ENCODE measurements at places on chromosomes 2 and 18. TPM values are rescaled to one million over a fixed set of nuclear protein-coding genes. Genes with fewer than 3 reads are reported as not detected.

SLC14A1 gene
- 276 TPM for total RNA-seq

PTPRN gene
- 6.8 TPM for total RNA-seq

SATB2 gene
- total RNA-seq: 10.3 TPM

CIAO1 gene
- 96.1 TPM for total RNA-seq

SIX3 gene
- total RNA-seq: not detected

GALNT5 gene
- 0.04 TPM for total RNA-seq

TEX51 gene
- not detected for total RNA-seq

CELF4 gene
- total RNA-seq: not detected

RGPD8 gene
- 2.0 TPM for total RNA-seq

MAP3K19 gene
- total RNA-seq: not detected

CDH20 gene
- total RNA-seq: not detected

HOXD12 gene
- not detected for total RNA-seq

GCKR gene
- not detected for total RNA-seq

PLEKHH2 gene
- total RNA-seq: 0.70 TPM

NGEF gene
- total RNA-seq: 1.3 TPM

SH2D6 gene
- total RNA-seq: not detected

EMX1 gene
- total RNA-seq: not detected

TDRD15 gene
- total RNA-seq: 0.15 TPM

SERPINB2 gene
- total RNA-seq: 0.39 TPM

ANTXR1 gene
- total RNA-seq: 34.5 TPM

SH3RF3 gene
- 0.45 TPM for total RNA-seq

KCNJ3 gene
- total RNA-seq: not detected

KCNE4 gene
- total RNA-seq: 2.4 TPM

SERPINB10 gene
- total RNA-seq: 1.0 TPM

KIF1A gene
- 1.4 TPM for total RNA-seq

KCNIP3 gene
- 6.1 TPM for total RNA-seq

NFU1 gene
- total RNA-seq: 56.4 TPM

UGT1A3 gene
- total RNA-seq: not detected

SNRNP200 gene
- total RNA-seq: 28.9 TPM

WDR7 gene
- 4.5 TPM for total RNA-seq

RAX gene
- not detected for total RNA-seq

DSG4 gene
- total RNA-seq: not detected

IL1F10 gene
- total RNA-seq: not detected

LOXHD1 gene
- not detected for total RNA-seq

NDUFV2 gene
- total RNA-seq: 236 TPM

MARCHF4 gene
- total RNA-seq: 0.29 TPM

CDH2 gene
- total RNA-seq: 32.5 TPM

STON1 gene
- 6.1 TPM for total RNA-seq

PFN4 gene
- total RNA-seq: 0.72 TPM

HADHA gene
- total RNA-seq: 91.9 TPM

ASNSD1 gene
- total RNA-seq: 69.1 TPM

LDLRAD4 gene
- 6.9 TPM for total RNA-seq

AQP12A gene
- not detected for total RNA-seq

PAIP2B gene
- 1.7 TPM for total RNA-seq

AKAIN1 gene
- total RNA-seq: not detected

TSHZ1 gene
- total RNA-seq: 4.8 TPM

Measured in H4 (cell line).